Naive thymus-derived CD8-positive, alpha-beta T cell (primary cell): ENCODE measurements at places on chromosomes 12 and 14.
A peak's percentile ranks its signal among the peaks of the same experiment; 100 is the strongest.

DNA sequence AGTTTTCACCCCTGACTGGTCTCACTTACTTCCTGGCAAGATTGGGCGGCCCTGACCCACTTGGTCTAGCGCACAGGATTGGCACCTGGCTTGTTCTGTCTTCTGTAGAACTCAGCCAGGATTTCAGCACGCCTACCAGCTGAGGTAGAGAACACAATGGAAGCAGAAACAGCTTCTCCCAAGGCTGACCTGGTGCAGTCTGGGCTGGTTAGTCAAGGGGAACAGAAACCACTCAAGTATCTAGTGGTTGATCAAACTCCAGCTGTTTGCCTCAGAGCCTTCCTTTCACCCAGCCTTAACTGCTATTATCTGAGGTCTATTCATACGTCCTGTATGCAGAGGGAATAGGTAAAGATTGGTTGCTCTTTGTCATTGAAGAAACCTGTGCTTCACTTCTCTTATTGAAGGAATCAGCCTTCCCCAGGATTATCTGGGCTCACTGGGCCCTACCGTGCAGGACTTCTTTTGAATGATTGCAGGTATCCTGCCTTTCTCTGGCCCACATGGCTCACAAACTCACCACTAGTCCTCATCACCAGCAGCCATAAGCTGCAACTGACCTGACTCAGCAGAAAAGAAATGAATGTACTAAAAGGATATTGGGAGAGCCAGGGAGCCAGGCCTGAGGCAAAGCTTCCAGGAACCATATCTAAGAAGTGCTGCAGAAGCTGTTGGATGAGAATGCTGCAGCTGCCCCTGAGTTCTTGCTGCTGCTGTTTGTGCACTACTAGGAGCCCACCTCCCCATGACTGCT, 2.5 kb upstream of the PLEKHD1 start:
- no peak for DNase-seq

- DNase-seq, result no peak
Measured at GRCh38 chr14:57057803-57058202, 210.9 kb downstream of the EXOC5 start.

GRCh38 chr12:39892146-39892545, 213.7 kb downstream of the SLC2A13 start:
- DNase-seq, result no peak

DNA sequence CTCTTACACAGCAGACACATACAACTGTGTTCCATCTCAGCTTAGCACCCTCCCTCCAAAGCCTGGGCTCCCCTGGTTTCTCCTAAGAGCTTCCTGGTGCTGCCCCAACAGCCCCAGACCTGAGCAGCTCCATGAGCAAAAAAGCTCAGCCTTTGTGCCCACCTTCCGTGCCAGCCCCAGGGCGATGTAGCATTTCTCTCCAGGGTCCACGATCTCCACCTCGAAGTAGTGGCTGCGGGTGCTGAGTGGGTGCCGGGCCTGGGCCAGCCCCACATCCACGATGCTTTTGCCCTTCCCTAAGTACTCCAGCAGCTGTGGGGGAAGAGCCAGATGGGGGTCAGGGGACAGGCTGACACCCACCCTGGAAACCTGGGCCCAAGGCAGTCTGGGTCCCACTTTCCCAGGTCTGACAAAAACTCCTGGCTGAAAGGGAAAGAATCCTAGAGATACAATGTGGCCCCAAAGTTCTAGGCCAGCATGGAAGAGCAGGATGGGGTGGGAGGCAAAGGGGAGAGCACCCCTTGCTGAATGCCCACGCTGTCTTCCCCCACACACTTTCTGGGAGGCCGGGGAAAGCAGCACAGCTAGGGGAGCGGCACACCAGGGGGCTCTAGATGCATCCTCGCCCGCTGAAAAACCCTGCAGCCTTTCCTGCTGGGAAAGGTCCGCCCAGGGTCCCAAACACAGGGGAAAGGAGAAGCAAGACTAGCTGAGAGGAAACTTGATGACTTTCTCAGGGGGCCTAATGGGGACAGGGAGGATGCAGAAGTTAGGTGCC, 11.0 kb downstream of the SPRYD3 start:
- no peak for DNase-seq

DNA sequence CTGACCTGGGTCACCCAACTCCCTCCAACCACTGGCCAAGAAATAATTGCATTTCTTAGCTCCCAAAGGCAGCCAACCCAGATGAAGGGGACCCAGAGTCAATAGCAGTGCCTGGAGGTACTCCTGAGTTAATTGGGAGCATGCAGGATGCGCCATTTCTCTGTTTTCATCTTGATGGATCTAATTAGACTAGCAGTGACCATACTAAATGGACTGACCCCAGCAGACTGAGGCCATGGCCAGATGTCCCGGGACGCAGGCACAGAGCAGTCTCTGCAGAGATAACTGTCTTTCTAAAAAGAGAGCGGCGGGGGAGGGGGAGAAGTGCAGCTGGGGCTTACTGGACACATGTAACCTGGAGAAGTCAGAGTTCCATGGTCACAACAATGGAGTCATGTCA, 53.2 kb upstream of the CMKLR1 start:
- DNase-seq, result no peak

- peak; percentile 10 for DNase-seq
Measured at GRCh38 chr12:5796171-5796958, 148.7 kb downstream of the ANO2 start.

DNA sequence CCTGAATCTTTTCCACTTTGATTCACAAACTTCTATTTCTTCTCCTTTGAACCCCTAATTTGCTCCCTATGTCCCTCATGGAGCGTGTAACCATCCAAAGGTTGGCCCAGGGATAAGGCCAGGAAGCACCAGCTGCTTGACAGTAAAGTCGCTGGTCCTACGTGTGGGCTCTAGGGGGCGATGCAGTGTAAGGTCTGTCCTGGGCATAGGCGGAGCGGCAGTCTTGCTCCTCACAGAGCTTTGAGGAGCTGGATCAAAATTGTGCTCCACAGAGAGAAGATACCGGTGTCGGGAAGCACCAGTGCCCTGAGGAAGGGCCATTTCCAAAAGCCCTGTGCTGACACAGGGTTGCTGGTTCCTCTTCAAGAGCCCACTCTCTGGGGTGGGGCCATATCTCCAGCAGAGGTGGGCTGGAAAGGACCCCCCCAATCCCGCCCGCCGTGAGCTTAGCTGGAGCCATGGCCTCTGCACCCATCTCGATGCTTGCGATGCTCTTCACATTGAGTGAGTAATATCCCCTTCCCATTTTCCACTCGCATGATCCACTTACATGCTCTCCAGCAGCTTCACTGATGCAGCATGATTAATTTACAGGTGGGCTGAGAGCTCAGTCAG, 49.9 kb upstream of the OR4E1 start:
- DNase-seq, result peak; percentile 38

GRCh38 chr12:92726850-92727249, 24.1 kb downstream of the PLEKHG7 start:
- DNase-seq, result no peak

- no peak for DNase-seq
Measured at GRCh38 chr12:51986834-51987233, 19.9 kb upstream of the TAMALIN start.

- DNase-seq, result no peak
Measured at GRCh38 chr14:59788176-59788575, 82.4 kb downstream of the RTN1 start.

- peak; percentile 49 for DNase-seq
Measured at GRCh38 chr12:112130441-112130998, 5.2 kb downstream of the TRAFD1 start.

DNA sequence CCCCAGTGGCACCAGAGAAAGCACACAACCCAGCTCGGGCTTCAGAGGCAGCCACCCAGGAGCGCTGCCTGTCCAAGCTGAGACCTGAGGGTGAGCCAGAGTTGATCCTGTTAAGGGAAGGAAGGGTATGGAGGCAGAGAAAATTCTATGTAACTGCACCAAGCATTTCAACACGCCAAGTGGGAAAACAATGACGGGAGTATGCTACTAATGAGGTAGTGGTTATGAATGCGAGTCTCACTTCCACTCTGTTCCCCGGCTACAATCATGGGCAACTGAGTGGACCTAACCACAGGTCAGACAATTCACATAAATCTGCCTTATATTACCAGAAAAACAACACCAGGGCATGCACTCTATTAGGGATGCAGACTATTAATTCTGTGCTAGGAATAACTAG, 9.9 kb downstream of the ATG14 start:
- no peak for DNase-seq

GRCh38 chr14:98112194-98112780, 1159.7 kb downstream of the BCL11B start:
- no peak for DNase-seq

DNA sequence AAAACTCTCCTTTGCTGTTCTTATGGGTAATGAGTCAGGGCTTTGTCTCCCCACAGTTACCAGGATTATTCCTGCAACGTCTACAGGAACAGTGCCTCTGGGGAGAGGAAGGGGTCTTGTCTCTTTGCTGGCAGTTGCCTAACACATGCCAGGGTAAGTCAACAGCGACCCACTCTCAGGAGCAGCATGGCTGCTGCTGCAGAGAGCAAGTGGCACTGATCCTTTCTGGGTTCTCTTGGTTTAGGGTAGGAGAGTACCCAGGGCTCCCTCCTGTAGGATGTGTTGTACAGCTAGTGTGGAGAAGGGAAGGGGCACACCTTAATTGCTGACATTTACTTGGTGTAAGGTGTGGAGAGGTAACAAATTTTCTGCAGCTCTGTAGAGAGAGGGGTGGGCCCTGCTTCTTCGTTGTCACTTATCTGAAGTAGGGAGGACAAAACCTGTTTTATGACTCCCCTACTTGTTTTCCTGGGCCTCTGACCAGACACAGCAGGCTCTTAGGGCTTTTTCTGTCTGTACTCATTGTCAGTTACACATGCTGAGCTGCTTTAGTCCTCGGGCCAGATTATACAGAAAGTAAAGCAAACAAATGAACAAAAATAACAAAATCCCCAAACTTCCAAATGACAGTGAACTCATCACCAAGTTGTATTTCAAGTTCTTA, 168.2 kb downstream of the ACSS3 start:
- no peak for DNase-seq

DNA sequence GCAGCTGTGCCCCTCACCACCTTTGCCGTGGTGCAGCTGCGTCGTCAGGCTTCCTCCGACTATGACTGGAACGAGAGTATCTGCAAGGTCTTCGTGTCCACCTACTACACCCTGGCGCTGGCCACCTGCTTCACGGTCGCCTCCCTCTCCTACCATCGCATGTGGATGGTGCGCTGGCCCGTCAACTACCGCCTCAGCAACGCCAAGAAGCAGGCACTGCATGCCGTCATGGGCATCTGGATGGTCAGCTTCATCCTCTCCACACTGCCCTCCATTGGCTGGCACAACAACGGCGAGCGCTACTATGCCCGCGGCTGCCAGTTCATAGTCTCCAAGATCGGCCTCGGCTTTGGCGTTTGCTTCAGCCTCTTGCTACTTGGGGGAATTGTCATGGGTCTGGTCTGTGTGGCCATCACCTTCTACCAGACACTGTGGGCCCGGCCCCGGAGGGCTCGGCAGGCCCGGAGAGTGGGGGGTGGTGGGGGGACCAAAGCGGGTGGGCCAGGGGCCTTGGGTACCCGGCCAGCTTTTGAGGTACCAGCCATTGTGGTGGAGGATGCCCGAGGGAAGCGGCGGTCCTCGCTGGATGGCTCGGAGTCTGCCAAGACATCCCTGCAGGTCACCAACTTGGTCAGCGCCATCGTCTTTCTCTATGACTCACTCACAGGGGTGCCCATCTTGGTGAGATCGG, 2.6 kb downstream of the GPR162 start:
- no peak for DNase-seq

GRCh38 chr12:48803675-48804074, 14.6 kb upstream of the CACNB3 start:
- no peak for DNase-seq

DNA sequence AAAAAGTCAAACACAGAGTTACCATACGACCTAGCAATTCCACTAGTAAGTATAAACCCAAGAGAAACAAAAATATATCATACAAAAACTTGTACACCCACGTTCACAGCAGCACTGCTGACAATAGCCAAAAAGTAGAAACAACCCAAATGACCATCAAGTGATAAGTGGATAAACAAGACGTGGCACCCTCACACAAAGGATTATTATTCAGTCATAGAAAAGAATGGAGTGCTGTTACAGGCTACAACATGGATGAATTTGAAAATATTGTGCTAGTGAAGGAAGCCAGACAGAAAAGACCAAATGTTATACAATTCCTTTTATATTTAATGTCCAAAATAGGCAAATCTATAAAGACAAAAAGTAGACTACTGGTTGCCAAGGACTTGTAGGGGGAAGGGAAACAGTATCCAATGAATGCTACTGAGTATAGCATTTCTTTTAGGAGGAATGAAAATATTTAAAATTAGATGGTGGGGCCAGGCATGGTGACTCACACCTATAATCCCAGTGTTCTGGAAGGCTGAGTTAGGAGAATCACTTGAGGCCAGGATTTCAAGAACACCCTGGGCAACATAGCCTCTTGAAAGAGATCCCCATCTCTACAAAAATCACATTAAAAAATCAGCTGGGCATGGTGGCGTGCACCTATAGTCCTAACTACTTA, 41.9 kb downstream of the SPTLC2 start:
- DNase-seq, result no peak

DNA sequence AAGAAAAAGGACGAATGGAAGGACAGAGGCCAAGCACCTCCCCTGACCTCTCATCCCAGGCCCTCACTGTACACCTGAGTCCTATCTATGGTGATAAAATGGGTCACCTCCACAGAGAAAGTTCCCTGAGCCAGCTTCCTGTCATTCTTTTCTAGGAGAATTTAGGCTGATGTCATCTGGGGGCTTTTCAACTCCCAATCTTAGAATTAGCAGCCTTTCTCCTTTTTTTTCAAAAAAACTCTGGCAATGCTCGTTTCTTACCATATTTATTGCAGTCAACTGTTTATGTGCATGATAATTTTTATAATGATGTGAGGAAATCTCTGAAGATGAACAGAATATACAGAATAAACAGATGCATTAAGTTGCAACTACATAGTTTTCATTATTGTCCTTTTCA, 177.6 kb downstream of the SNAPC1 start:
- no peak for DNase-seq

- no peak for DNase-seq
Measured at GRCh38 chr12:34186492-34186891, 164.2 kb downstream of the ALG10 start.

- no peak for DNase-seq
Measured at GRCh38 chr14:56808383-56809269, 1.7 kb downstream of the OTX2 start.

- DNase-seq, result no peak
Measured at GRCh38 chr12:80381121-80381520, 62.9 kb upstream of the PTPRQ start.

DNA sequence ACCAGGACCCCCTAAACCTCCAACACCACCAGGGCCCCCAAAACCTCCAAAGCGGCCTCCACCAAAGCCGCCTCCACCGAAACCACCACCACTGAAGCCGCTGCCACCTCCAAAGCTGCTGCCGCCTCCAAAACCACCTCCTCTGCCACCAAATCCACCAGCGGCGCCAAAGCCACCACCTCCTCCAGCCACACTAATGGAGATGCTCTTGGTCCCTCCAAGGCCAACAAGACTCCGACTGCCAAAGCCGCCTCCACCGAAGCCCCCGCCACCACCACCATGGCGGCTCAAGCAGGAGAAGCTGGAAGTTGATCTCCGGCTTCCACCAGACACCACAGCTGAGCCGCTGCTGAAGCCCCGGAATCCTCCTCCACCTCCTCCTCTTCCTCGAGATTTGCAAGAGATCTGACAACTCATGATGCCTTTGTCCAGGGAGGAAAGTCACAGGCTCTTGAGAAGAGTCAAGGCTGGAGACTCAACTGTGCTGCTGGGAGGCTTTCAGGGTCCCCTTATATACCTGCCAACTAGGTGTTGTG, at the start of gene KRT2:
TSS of gene KRT2 (minus strand) at position 486 of the 536 bp plus-strand sequence. CDS start at position 417, 69 bp downstream.
- no peak for DNase-seq

- DNase-seq, result peak; percentile 23
Measured at GRCh38 chr12:118064608-118065007, 3.6 kb upstream of the WSB2 start.

GRCh38 chr14:44446965-44447364, 60.1 kb downstream of the FSCB start:
- DNase-seq, result no peak

- DNase-seq, result no peak
Measured at GRCh38 chr12:67382241-67382871, 113.2 kb downstream of the CAND1 start.
